ENCODE measurements at places on chromosomes 11 and 22. TPM values are rescaled to one million over a fixed set of nuclear protein-coding genes. Genes with fewer than 3 reads are reported as not detected.

DNA sequence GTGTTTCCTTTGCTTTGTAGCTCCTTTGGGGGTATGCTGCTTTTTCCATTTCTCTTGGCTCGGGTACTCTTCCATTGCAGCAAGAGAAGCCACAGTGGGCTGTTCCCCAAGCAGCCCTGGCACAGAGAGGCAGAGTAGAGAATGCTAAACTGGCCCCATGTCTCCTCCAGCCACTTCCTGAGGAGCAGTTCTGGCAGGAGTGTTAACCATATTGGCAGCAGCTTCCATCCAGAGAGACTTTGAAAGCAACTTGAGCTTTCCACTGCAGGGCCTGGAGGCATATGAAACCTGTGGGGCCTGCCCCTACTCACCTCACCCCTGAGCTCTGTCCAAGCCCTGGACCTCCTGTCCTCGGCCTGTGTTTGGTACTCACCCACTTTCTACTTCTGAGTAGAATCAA lies 61.8 kb downstream of the ALX4 start:
- peaks cover 13% of the 10 kb centered on the region for H3K4me1 ChIP-seq
- H3K4me3 ChIP-seq, result no peak overlapping the region
- no peaks in the 10 kb centered on the region for H3K36me3 ChIP-seq
- no peak overlapping the region for H3K27ac ChIP-seq
- H3K27me3 ChIP-seq, result no peaks in the 10 kb centered on the region

DNA sequence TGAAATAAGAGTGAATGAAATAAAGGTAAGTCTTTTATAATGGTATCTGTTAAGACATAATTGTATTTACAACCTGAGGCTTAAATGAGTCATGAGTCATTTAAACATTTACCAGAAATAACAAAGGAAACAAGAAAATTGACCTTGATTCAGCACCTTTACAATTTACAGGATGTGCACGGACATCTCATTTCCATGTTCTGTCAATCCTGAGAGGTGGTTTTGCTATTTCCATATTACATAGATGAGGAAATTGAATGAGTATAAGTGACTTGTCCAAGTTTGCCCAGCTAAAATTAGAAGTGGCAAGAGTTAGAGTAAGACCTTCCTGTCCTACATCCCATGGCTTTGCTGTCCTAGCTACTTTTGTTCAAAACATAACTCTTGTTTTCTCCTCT lies 89.1 kb downstream of the TRIM44 start:
- H3K4me3 ChIP-seq, result no peak overlapping the region
- DNase-seq, result no peak
- H3K4me1 ChIP-seq, result no peaks in the 10 kb centered on the region
- H3K27ac ChIP-seq, result no peak overlapping the region

- DNase-seq, result no peak
- H3K27me3 ChIP-seq, result no peaks in the 10 kb centered on the region
- no peak overlapping the region for H3K27ac ChIP-seq
- no peak overlapping the region for H3K4me3 ChIP-seq
- H3K36me3 ChIP-seq, result no peaks in the 10 kb centered on the region
Observed at GRCh38 chr11:120086651-120087050, 51.3 kb downstream of the TRIM29 start.

DNA sequence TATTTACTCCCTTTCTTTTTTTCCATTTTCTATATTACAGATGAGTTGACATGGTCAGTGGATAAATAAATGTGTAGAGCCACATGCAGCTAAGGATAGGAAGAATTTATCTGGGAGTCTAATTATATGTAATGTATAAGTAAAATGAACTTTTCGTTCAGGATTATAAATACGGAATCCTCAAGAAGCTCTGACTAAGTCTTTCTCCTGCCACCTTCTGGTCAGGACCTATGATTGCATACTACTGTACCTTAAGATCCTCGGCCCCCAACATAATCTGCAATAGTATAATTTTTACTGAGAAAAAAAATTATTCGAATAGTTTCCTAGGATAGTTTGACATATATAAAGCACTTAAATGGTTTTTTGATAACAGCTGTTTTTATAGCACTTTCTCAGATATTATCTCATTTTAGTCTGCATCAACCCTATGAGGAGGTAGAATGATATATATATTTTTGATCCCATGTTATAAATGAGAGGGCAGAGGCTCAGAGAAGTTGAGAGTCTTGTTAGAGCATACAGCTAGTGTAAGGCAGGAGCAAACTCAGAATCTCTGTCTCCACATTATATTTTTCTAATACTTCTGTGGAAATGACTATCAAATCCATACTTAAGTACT lies 36.1 kb downstream of the CCDC90B start:
- H3K27ac ChIP-seq, result no peak overlapping the region
- peak; percentile 23 for DNase-seq
- no peaks in the 10 kb centered on the region for H3K27me3 ChIP-seq
- H3K4me1 ChIP-seq, result no peaks in the 10 kb centered on the region

GRCh38 chr11:69107413-69107812 lies 48.3 kb upstream of the SMIM38 start:
- H3K27ac ChIP-seq, result no peak overlapping the region
- no peaks in the 10 kb centered on the region for H3K27me3 ChIP-seq
- DNase-seq, result no peak
- no peak overlapping the region for H3K4me3 ChIP-seq
- H3K4me1 ChIP-seq, result peaks cover 5% of the 10 kb centered on the region

Gene MIOX
- 0.25 TPM for total RNA-seq

Data from testis (tissue), 5 donors.